NCI-H1048 (cell line): ENCODE measurements at places on chromosomes 2 and 18.

DNA sequence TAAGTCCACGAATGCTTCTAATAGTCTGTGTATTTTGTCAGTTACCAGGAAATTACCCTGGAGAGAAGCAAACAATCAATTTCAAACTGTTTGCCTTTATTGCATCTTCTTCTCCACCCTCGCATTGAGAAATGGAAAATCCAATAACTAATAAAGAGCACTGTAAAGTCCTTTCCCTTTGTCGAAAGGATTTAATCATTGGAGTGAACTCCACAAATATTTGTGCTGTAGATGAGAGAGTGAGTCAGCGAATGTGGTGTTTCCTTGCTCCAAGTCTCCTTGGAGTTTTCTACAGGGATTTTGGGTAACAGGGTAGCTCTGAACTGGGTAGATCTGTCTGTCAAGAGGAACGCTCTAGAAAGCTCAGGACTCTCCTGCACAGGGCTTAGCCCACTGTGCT, 240.2 kb downstream of the KCNS3 start:
- no peak for DNase-seq

- no peak for DNase-seq
Observed at GRCh38 chr2:159290289-159290907, 3.9 kb upstream of the WDSUB1 start.

GRCh38 chr2:54678719-54679118, 44.7 kb upstream of the EML6 start:
- no peak for DNase-seq

- DNase-seq, result no peak
Observed at GRCh38 chr2:38711558-38711957, 39.6 kb downstream of the SRSF7 start.

- DNase-seq, result no peak
Observed at GRCh38 chr2:77193858-77194448, 328.2 kb downstream of the LRRTM4 start.

- DNase-seq, result no peak
Observed at GRCh38 chr18:79413901-79414300, 18.2 kb downstream of the NFATC1 start.

DNA sequence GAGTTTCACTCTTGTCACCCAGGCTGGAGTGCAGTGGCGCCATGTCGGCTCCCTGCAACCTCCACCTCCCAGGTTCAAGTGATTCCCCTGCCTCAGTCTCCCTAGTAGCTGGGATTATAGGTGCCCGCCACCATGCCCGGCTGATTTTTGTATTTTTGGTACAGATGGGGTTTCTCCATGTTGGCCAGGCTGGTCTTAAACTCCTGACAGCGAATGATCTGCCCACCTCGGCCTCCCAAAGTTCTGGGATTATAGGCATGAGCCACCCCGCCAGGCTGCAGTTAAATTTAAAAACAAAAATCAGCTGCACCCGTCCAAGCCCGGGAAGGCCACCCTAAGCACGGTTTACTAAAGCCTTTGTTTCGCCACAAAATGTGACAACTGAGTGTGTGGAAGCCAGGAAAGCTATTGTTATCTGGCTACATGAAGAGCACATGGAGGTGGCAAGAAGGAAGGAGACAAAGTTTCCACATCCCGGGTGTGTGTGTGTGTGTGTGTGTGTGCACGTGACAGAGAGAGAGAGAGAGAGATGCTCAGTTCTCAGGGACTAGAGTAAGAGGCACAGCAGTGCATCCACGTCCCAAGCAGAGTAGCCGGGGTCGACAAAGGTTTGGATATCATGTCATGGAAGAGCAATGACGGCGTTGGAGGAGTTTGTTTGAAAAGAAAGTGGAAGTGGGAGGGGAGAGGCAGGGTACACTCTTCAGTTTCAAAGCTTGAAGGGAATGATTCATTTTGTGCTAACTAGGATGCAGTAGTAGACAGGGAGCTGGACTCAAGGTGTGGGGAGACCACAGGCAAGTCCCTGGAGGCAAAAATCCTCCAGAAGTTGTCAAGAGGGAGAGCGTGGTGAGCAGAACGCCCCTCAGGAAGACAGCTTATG, 20.1 kb downstream of the INPP5D start:
- no peak for DNase-seq

DNA sequence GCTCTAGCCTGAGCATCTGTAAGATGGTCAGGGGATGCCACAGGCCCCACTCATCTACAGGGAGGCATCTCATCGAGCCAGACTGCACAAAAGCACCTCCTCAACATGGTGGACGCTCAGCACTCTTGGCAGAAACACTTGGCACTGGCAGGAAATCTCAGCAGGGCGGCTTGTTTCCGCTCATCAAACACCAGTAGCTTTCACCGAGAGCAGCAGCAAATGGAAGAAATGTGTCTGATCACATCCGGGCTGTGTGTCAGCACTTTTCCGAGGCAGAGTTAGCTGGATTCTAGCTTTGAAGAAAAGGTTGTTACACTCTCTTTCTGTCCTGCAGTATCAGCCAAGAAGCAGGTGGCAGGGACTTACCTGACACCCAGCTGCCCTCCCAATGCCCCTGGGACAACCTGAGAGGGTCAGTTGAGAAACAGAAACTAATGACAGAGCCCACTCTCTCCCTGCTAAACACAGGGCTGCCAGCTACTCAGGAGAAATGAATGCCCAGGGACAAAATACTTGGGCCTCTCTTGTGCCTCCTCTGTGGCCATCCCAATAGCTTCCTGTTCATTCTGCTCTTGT, 68.9 kb upstream of the FZD7 start:
- DNase-seq, result no peak

DNA sequence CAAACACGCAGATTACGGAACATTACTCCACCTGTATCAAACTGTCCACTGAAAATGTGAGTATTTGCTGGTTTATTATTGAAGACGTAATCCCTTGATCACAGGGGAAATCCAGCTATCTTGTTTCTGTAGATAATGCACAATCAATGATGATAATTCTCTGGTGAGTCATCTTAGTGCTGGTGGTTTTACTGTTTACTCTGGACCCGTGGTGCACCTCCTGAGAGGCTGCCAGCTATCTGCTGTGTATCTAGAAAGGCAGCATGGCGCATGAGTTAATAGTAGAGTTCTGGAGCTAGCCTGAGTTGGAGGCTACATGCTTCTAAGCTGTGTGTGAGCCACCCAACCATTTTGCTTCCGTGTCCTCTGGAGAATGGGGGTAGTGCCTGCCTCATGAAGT, 6.5 kb downstream of the NCAPH start:
- DNase-seq, result no peak

- DNase-seq, result no peak
Observed at GRCh38 chr2:151367571-151367970, 10.2 kb downstream of the TNFAIP6 start.

DNA sequence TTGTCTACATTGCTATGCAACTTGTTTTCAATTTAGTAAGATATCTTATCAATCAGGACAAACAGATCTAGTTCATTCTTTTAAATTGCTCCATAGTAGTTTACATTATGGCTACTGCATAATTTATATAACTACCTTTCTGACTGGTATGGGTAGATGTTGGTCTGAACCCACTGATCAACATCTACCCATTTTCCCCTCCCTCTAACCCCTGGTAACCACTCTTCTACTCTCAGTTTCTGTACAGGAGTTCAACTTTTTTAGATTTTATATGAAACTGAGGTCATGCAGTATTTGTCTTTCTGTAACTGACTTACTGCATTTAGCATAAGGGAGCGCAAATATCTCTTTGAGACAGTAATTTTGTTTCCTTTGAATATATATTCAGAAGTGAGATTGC, 73.2 kb downstream of the ITSN2 start:
- no peak for DNase-seq

DNA sequence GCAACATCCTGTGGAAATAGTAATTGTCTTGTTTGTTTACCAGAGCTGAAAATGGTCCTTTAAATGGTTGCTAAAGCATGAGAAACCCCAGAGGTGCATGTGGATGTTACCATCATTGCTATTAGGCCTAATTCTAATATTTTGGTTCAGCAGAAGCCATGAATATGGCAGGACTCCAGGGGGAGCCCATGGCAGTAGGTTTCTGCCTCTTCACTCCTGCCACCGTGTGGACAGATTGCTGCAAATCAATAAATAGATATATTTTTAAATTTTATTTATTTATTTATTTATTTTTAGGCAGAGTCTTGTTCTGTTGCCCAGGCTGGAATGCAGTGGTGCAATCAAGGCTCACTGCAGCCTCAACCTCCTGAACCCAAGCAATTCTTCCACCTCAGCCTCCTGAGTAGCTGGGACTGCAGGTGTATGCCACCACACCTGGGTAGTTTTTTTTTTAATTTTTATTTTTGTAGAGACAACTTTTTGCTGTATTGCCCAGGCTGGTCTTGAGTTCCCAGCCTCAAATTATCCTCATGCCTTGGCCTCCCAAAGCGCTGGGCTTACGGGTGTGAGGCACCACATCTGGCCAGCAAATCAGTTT, 54.9 kb upstream of the CAPN13 start:
- DNase-seq, result peak; percentile 29

DNA sequence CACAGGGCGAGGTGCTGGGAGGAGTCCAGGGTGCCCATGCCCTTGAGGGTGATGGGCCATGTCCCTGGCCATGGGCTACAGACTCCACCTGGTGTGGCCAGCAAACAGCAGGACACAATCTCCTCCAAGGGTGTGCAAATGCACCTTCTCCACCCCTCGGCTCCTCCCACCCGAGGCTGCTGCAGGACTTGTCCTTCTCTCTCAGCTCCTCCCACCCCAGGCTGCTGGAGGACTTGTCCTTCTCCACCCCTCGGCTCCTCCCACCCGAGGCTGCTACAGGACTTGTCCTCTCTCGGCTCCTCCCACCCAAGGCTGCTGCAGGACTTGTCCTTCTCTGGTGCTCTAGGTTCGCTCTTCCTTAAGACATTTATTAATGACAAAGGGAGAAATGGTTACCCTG, 57.3 kb upstream of the SNTG2 start:
- no peak for DNase-seq

GRCh38 chr2:201149064-201149820, 33.3 kb downstream of the CFLAR start:
- DNase-seq, result no peak

DNA sequence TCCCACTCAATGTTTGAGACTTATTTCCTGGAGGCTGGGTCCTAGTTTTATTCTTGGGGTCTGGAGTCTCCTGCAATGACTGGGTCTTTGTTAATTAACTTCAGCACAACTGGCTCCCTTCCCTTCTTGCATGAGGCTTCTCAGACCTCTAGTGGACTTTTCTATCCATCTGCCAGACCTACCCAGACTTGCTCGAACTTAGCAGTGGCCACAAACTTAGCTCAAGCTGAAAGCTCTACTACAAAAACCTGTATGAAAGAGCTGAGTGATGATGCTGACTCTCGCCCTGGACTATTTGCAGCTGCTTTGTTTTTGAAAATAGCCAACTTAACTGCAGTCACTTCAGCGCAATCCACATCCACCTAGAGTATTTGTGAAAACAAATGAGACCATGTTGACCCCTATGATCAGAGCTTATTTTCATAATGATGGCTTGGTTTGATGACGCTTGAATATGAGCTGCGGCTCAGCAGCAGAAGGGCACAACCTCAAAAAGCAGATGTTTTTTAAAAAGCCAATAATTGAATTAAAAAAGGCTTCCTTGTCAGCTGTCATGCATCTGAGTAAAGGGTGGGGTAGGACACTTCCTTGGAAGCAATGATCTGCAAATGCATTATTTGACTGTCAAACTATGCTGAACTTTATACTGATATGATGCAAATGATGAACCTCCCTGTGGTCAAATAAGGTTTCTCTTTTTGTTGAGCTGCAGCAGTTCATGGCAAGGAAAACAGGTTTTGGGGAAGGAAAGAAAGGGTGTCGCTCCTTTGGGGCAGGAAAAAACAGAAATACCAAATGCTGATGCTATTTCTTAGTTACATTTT, 10.6 kb upstream of the ANXA4 start:
- peak; percentile 47 for DNase-seq

DNA sequence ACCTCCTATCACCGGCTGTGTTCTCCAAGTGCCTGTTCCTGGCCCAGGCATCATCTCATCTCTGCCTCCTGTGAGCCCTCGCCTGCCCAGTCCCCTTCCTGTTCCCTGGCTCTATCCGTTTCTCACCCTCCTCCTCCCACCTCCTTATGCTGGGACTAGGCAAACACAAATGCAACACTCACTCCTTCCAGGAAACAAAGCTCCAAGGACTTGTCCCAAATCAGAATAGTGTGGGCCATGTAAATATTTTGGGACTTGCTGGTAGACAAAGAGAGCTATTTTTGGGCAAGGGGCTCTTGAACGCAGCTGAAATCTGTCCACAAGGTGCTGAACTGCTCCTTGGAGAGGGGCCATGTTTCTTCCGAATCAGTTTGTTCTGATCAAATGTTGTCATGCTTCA, 25.3 kb downstream of the MBP start:
- no peak for DNase-seq

GRCh38 chr2:58449286-58450010, 208.3 kb upstream of the FANCL start:
- no peak for DNase-seq

DNA sequence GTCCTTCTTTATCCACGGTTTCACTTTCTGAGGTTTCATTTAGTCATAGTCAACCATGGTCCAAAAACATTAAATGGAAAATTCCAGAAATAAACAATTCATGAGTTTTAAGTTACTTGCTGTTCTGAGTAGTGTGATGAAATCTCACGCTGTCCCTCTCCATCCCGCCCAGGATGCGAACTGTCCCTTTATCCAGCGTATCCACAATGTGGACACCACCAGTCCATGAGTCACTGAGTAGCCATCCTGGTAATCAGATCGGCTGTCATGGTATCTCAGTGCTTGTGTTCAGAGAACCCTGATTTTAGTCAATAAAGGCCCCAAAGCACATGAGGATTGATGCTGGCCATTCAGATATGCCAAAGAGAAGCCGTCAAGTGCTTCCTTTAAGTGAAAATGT, 3.7 kb downstream of the SP140L start:
- no peak for DNase-seq

DNA sequence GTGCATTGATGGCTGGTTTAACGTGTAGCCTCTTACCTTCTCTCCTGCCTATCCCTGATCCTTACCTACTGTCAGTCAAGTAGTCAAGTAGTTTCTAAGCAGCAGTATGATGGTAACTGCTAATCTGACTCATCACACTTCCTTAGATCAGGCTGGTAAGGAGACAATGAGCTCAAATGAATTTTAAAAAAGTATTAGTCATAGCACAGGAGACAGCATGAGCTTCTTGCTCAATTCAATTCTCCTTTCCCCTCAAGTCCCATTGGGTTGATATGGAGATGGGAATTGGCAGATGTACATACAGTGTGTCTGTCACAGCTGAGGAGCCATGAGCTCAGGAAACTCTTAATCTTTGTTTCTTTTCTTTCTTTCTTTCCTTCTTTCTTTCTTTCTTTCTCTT, 799.7 kb downstream of the LRP1B start:
- no peak for DNase-seq

DNA sequence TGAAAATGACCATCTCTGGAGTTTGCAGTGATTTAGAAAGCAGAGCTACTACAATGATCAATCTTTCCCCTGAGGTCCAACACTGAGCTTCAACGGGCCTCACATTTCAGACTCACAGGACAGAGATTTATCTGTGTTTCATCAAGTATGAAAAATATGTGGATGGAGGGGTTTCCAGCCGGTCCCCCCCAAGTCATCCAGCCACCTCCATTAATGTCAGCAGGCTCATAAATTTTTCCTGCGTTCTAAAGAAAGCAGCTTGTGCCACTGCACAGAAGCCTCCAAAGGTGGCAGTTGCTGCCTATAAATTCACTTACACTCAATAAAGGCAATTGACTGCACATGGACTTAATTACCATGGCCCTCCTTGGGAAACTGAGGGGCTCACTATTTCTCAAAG, 117.4 kb upstream of the ACKR3 start:
- no peak for DNase-seq

GRCh38 chr18:26386002-26386401, 159.8 kb downstream of the TAF4B start:
- no peak for DNase-seq

- no peak for DNase-seq
Observed at GRCh38 chr2:181037922-181038321, 57.5 kb downstream of the UBE2E3 start.
